NCI-H1417 (cell line): ENCODE measurements at places on chromosomes 6 and 20.

- DNase-seq: no peak
Observed at GRCh38 chr6:20202324-20202658, 10.0 kb downstream of the MBOAT1 start.

DNA sequence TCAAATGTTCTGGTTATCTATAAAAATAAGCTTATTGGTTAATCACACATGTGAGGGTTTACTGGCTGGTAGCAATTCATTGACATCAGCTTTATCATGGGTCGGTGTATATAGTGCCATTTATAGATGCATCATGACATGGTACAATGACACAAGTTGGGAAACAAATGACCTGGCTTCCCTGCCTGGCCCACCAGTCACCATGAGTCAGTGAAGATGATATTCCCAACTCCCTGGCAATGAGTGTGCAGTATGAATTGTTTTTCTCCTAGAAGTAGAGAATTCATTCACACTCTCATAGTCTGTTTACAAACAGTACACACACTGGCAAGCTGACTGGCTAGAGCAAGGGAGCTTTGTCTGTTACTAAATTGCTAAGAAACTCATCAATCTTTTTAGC is 37.2 kb upstream of the CALHM6 start:
- no peak for DNase-seq

DNA sequence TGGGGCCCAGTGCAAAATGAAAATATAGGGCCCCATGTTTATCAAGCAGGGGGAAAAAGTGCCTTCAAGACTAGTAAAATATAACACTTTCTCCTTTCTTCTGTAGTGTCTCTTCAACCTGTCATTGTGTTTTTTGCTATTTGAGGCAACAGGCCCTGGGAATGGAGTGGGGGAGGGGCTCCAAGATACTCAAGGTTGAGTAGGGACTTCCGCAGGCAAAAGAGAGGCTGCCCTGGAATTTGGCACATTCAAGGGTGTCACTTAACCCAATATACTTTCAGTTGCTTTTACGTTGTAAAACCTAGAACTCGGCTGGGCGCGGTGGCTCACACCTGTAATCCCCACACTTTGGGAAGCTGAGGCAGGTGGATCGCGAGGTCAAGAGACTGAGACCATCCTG is 154.9 kb downstream of the ALDH8A1 start:
- DNase-seq: no peak

DNA sequence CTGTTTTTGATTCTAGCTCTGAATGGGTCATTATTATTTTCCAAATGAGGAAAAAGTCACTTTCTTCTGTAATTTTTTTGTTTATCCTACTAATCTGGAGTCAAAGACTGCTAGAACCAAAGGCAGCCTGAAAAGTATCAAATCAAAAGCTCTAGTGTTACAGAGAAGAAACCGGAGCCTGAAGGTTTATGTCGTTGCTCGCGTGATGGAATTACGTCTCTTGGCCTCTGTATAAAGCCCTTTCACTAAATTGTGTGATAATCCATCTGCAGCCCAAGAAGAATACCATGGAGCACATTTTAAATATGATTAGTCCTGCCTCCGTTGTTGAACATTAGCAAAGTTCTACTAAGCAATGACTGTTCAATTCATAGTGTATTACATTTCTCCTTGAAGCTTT is 738.6 kb downstream of the C6orf118 start:
- no peak for DNase-seq

DNA sequence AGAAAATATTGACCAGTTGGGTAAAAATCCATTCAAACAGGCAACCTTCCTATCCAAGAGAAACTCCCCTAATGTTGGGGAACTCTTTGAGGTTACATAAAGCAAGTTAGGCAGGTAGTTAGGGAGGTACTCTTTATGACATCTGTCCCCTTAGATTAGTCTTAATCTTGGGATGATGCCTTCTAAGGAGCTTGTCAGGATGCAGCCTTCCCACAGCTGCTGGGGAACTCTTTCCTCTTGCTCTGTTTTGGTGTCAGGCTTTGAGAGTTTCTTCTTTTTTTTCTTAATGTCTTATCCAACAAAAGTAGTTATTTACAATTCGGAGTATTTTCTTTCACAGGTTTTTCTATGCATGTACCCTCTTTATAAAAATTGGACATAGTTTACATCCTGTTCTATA is 194.8 kb downstream of the CDKAL1 start:
- DNase-seq: no peak

- no peak for DNase-seq
Observed at GRCh38 chr6:43189776-43190304, 7.8 kb downstream of the CUL9 start.

DNA sequence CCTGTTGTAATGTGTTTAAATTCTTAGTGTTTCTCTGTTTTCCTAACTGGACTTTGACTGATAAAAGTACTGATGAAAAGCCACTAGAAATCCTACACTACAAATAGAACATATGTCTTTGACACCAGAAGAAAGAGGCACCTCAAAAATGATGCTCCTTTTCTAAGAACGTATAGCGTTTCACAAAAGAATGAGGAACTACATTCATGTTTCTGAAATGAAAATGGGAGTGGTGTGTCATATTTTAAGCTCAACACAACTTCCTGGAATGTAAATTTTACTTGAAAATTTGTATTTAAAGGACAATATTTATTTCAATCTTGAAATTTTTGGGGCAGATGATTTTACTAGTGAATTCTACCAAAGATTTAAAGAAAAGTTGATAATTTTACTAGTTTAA is 35.3 kb downstream of the KIAA0408 start:
- no peak for DNase-seq

GRCh38 chr6:165580136-165580535 is 82.9 kb downstream of the PDE10A start:
- no peak for DNase-seq

GRCh38 chr6:166502453-166502852 is 84.0 kb downstream of the RAMACL start:
- DNase-seq: peak; percentile 18

DNA sequence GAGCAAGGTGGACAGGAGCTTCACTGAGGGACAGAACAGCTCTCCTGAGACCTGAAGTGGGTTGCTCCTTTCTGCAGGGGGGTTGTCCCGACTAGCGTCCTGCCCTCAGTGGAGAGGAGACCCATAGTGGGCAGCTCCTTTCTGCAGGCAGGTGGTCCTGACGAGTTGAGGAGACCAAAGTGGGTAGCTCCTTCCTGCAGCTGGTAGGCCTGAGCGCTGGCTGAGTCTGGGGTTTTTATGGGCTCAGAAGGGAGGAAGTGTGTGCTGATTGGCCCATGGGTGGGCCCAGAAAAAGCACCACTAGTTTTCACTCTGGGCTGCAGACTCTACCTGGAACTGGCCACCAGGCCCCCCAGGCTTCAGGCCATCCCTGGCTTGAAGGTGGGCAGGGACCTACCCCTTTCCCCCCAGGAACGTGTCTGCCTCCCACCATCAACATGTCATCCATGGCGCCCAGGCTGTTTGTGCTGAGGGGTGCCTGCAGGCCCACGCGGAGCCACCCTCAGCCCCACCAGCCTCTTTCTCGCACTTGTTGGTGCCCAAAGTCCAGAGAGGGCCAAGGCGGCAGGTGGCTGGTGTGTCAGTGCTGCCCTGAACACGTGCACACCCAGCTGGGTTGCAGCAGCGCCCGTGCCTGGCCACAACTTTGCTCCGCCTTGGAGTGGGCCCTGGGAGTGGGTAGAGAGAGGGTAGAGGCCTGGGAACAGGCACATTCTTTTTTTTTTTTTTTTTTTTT is 1.6 kb upstream of the DEK start:
- no peak for DNase-seq
